NCI-H2171 (cell line): ENCODE measurements at places on chromosomes 12 and 14.

DNA sequence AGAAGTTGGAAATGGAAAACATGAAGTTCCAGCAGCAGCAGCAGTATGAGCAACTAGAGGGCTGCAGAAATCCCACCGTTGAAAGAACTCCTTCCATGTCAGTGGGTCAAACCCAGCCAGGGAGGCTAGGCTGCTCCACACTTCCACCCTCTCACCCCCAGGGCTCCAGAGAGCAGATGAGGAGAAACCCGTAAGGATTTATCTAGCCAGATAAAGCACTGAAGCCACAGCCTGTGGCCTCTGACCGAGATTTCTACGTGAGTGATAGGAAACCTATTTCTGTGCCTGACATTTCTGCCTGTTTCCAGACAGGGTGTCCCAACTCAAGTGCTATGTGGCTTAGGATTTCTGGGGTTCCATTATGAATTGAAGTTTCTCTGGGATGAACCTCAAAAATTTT, 100.0 kb upstream of the EEA1 start:
- no peak for DNase-seq

GRCh38 chr14:30840086-30840779, 34.1 kb upstream of the COCH start:
- no peak for DNase-seq

GRCh38 chr14:50045039-50045711, 71.2 kb downstream of the VCPKMT start:
- DNase-seq: no peak

DNA sequence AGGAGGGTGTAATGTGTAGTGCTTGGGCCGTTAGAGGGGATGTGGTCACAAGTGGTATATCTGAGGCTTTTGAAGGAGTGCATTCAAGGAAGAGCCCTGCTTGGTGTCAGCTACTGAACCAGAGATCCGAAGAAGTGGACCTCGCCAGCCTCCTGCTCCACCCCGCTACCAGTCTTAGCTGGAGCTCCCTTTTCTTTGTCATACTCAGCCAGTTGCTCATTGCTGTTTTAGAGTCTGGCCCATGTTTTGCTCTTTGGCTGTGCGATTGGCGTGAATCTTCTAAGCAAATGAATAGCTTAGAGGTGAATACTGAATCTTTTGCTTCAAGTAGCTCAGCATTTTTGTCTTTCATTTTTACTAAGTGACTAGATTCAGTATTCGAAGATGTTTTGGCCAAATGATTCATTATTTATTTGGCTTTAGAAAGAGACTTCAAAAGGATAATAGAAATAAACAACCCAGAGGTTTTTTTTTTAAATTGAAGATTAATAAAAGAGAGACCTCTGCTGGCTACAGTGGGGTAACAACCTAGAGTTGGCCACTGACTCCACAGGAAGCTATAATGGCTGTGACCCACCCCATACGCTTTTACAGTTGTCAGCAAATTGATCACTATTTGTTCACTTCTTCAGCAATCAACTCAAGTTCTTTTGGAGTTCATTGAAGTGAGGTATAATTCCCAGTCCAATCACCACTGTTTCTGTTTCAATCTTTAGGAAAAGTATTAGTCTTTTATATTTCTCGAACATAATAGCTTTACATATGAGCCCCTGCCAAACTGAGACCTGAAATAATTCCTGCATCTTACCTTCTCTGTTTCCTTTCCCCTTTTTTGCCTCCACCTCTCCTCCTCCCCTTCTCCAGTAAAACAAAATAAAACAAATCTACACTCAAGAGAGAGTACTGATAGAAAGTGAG, 19.9 kb downstream of the CDKN1B start:
- no peak for DNase-seq

- no peak for DNase-seq
Observed at GRCh38 chr14:89146274-89146673, 270.8 kb downstream of the FOXN3 start.

DNA sequence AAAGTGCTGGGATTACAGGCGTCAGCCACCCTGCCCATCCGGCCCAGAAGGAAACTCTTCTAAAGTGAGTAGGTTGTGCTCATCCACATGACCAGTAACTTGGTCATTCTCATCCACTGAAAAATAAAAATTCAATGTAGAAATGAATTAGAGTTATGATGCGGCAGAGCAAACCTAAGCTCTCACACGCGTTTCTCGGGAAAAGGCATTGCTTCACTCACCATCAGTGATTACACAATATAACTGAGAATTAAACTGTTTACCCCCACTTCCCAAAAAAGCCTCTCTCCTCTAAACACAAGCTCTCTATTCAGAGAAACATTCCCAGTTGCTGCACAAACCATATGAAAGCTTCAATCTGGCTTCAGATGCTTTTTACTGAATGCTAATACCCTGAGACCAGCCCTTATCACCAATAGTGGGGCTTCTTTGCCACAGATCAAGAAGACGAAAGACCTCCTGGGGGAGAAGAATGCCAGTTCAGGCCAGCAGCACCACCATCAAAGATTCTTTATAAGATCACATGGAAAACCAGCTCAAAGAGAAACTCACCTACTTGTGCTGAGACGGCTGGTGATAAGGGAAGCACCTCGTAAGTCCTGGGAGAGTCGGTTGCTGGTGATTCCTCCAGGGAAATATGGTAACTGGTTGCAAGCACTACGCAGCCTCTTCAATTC, 121.5 kb upstream of the SFSWAP start:
- DNase-seq: no peak
